ENCODE measurements at places on chromosomes 4 and X.

- H3K36me3 ChIP-seq = no peaks in the 10 kb centered on the region
- H3K27me3 ChIP-seq = no peaks in the 10 kb centered on the region
- H3K4me3 ChIP-seq = no peak overlapping the region
- no peak for DNase-seq
Measured at GRCh38 chrX:146055733-146056132, 238.1 kb downstream of the SLITRK2 start.

DNA sequence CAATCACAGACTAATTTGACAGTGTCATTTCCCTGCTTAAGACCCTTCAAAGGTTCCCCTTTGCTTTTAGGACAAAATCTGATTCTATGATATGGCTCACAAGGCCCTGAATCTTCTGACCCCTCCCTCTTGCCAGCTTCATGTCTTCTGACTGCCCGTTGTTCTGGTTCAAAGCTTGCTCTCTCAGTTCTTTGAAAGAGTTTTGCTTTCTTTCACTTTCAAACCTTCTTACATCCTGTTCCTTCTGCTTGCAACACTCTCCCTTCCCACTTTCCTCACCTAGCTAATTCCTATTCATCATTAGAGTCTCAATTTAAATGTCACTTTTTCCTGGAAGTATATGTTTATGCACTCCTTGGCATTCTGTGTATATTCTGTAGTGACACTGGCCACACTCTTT lies 299.2 kb downstream of the IDS start:
- no peaks in the 10 kb centered on the region for H3K4me1 ChIP-seq
- no peaks in the 10 kb centered on the region for H3K36me3 ChIP-seq
- no peak for DNase-seq
- H3K27me3 ChIP-seq = no peaks in the 10 kb centered on the region

- no peaks in the 10 kb centered on the region for H3K4me1 ChIP-seq
- no peak overlapping the region for H3K27ac ChIP-seq
- no peak for DNase-seq
Measured at GRCh38 chr4:95701500-95702170, 138.3 kb upstream of the PDHA2 start.

GRCh38 chrX:2696698-2697215 lies 5.7 kb downstream of the CD99 start:
- H3K27ac ChIP-seq = peak overlapping the region; percentile 94
- H3K27me3 ChIP-seq = no peaks in the 10 kb centered on the region
- H3K36me3 ChIP-seq = peaks cover 81% of the 10 kb centered on the region

DNA sequence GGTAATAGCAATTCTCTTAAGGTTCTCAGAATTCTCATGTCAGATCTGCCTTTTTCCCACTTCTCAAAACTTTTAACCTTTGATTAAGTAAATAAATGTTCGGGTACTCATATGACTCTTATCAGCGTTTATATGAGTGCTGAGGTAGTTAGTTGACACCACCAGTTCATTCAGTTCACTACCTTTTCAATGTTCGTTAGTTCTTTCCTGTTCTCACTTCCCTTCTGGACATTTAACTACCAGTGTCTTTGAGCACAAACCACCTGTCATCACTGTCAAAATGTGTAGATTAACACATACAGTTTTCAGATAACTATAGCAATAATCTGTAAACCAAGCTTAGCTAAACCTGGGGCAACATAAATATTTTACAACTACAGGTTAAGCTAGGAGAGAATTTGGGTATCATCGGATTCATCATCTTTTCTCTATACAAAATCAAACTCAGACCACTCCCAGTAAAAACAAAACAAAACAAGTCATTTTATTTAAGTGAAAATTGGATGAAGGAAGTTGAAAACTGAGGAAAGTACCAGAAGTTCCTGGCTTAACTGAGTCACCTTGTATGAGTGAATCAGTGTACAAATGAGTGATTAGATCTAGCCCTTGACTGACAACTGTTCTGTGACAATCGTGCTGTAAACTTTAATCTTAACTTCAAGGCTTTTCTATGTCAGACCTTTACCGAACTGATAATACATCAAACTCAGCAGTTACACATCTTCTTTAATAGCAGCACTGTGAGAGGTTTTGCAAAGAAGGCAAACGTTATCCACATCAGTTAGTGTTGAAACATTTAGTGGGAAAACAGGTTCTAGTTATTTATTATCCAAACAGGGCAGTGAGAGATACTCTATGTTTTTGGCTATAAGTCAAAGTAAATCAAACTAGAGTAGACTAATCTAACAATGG lies 41.9 kb downstream of the ARHGEF38 start:
- no peak for DNase-seq
- no peaks in the 10 kb centered on the region for H3K4me1 ChIP-seq
- no peaks in the 10 kb centered on the region for H3K36me3 ChIP-seq
- no peak overlapping the region for H3K27ac ChIP-seq

DNA sequence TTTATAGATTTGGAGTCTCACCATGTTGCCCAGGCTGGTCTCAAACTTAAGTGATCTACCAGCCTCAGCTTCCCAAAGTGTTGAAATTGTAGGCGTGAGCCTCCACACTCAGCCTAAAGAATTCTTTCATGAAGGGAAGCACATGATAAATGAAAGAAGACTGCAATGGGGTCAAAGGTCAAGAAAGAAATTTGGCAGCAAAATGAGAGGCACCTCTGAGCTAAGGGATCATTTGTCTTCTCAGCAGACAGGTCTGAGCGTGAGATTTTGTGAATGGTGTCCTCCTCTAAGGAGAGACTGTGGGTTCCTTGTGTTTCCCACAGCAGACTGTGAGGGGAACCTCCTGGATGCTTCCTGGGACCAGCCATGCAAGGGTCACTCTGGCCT lies 57.5 kb upstream of the EGFL6 start:
- H3K27me3 ChIP-seq = no peaks in the 10 kb centered on the region
- H3K27ac ChIP-seq = no peak overlapping the region
- no peak for DNase-seq
- no peaks in the 10 kb centered on the region for H3K36me3 ChIP-seq

GRCh38 chrX:124226129-124226528 lies 106.3 kb upstream of the TEX13D start:
- H3K36me3 ChIP-seq = no peaks in the 10 kb centered on the region
- no peaks in the 10 kb centered on the region for H3K27me3 ChIP-seq
- H3K27ac ChIP-seq = no peak overlapping the region

DNA sequence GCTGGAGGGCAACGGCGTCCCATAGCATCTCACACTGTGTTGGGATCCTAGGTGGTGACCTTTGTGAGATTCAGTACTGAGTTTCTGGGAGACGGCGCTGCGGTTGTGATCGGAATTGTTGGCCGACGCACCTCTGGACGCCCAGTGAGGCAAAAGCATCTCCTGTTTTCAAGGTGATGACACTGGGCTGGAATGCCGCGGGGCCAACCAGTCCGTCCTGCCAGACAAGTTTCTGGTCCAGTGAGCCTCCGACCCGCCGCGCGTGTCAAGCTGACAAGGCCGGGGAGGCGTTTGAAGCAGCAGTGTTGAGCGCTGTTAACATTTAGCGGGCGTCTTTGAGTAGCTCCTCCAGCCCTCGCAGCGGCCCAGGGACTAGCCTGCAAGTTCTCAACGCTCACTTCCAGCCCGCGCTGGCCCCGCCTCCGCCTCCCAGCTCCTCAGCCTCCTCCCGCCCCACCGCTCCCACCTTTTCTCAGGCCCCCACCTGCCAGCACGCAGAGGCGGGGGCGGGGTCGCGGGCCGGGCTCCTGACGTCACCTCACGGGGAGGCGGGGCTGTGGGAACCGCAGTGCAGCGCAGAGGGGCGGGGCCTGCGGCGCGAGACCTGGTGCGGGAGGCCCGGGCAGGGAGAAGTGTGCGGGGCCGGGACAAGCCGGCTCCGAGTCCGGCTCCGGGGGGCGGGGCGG lies 482 bp upstream of the CDS1 start:
- H3K36me3 ChIP-seq = no peaks in the 10 kb centered on the region
- peaks cover 14% of the 10 kb centered on the region for H3K4me1 ChIP-seq
- peak; percentile 80 for DNase-seq

DNA sequence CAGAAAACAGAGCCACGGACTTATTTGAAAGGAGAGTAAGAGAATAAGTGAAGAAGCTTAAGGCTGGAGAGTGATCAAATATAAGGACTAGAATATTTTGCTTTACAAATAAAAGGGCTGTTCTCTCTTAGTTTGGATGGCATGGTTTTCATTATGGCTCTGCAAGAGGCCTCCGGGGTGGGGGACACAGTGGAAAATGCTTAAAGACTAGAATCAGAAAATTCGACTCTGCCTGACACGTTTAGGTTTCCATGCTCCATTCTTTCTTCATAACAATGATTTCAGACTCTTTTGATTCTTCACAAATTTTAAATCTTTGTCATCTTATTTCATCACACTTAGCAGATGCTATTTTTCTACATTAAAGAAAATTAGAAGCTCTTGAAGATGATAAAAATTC lies 632.4 kb upstream of the BOD1L1 start:
- no peak overlapping the region for H3K4me3 ChIP-seq
- no peak overlapping the region for H3K27ac ChIP-seq
- no peaks in the 10 kb centered on the region for H3K27me3 ChIP-seq
- no peaks in the 10 kb centered on the region for H3K36me3 ChIP-seq
- no peak for DNase-seq

DNA sequence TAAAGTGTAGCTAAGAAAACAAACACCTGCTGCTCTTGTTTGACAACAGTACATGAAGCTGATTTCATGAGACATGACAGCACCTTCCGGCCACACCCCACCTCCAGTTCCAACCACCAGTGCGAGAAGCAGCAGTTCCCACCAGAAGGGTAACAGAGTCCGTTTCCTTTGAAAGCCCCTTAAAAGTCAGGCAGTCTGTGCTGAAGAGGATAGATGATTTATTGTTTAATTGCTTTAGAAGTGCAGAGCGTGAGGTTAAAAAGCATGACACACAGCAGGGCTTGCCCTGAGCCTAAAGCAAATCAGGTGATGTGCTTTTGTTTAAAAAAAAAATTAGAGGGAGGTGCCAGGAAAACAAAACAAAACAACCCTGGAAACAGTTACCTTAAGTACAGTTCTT lies 82.6 kb downstream of the HADH start:
- peak overlapping the region; percentile 50 for H3K4me3 ChIP-seq
- DNase-seq = peak; percentile 86
- peak overlapping the region; percentile 92 for H3K27ac ChIP-seq
- peaks cover 81% of the 10 kb centered on the region for H3K36me3 ChIP-seq
- peaks cover 67% of the 10 kb centered on the region for H3K4me1 ChIP-seq

- H3K27me3 ChIP-seq = peaks cover 17% of the 10 kb centered on the region
- no peaks in the 10 kb centered on the region for H3K36me3 ChIP-seq
- no peak for DNase-seq
- H3K4me3 ChIP-seq = no peak overlapping the region
Measured at GRCh38 chr4:153931804-153932203, 142.9 kb upstream of the SFRP2 start.

DNA sequence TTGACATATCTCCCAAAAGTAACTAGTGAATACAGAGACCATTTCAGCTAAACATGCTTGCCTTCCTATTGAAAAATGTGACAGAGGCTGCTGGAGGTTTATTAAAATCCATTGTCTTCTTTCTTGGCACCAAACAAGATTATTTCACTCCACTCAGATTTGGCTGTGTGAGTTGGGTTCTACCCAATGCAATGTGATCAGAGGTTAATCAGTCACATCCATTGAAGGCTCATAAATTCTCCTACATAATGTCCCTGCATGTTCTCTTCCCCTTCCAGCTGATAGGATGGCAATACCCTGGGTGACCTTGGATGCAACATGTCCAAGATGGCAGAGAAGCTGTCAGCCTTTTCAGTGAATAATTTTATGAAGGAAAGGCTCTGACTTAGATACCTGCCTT lies 54.5 kb downstream of the TKTL2 start:
- no peaks in the 10 kb centered on the region for H3K4me1 ChIP-seq
- H3K36me3 ChIP-seq = no peaks in the 10 kb centered on the region
- no peak for DNase-seq
- peaks cover 7% of the 10 kb centered on the region for H3K27me3 ChIP-seq
- H3K27ac ChIP-seq = no peak overlapping the region
- H3K4me3 ChIP-seq = no peak overlapping the region

DNA sequence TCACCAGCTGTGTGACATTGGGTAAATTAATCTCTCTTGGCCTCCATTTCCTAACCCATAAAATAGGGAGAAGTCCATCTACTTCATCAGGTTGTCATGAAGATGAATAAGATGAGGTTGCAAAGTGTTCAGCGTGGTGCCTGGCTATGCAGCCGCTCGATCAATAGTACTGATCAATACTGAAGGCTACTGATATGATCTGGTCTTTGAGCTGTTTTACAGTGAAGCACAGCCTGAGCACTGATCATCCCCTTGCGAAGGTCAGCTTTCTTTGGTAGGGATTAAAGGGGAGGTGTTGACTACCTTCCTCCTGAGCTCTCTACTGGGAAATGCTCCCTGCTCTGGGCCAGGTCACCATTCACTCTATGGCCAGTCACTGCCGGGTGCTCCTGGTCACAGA lies 108.4 kb upstream of the NOCT start:
- no peaks in the 10 kb centered on the region for H3K4me1 ChIP-seq
- H3K27ac ChIP-seq = no peak overlapping the region
- no peak for DNase-seq
- H3K36me3 ChIP-seq = no peaks in the 10 kb centered on the region
- H3K27me3 ChIP-seq = peaks cover 2% of the 10 kb centered on the region

GRCh38 chrX:12007881-12008280 lies 130.4 kb upstream of the FRMPD4 start:
- no peak overlapping the region for H3K4me3 ChIP-seq
- no peaks in the 10 kb centered on the region for H3K27me3 ChIP-seq
- H3K4me1 ChIP-seq = peaks cover 2% of the 10 kb centered on the region
- no peak overlapping the region for H3K27ac ChIP-seq

DNA sequence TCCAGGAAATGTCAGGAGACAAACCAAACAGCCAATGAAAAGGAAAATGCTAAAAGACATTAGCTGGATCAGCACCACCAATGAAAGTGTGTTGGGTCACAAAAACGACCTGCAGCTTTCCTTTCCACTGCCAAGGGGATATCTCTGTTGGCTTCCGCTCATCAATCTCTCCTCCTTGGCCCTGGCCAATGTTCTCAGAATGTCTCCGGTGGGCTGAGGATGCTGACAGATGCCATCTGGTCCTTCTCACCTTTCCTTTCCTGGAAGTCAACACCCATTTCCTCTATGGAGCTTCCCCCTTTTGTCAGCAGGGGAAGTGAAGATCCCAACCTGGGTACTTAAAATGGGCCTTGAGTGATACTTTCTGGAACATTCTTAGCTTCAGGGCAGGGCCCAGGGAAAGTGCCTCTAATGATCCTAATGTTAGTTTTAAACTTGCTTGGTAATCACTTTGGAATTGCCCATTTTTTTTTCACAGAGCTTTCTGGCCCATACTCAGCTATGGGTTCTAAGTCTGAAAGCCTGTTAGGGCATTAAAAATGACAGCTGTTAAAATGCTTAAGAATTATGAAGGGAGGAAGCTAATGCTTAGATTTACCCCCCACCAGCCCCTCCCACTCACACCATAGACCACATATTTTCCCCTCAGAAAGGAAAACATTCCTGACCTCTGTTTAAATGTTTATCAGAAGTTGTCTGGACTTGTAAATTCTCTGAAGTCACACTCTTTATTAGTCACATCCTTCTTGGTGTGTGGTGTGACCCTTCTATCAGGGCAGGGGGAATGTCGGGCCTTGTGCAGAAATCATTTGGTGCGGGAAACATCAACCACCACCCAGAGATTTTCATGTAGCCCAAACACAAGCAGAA lies 29.2 kb downstream of the IGFBP7 start:
- H3K27ac ChIP-seq = no peak overlapping the region
- no peak for DNase-seq
- peaks cover 29% of the 10 kb centered on the region for H3K27me3 ChIP-seq
- no peaks in the 10 kb centered on the region for H3K4me1 ChIP-seq
- H3K36me3 ChIP-seq = no peaks in the 10 kb centered on the region

GRCh38 chrX:633985-634958 lies 3.7 kb downstream of the SHOX start:
- no peak overlapping the region for H3K27ac ChIP-seq
- no peak overlapping the region for H3K4me3 ChIP-seq

GRCh38 chr4:101328063-101328602 lies 19.2 kb downstream of the PPP3CA start:
- peaks cover 5% of the 10 kb centered on the region for H3K27me3 ChIP-seq
- DNase-seq = peak; percentile 36
- peaks cover 32% of the 10 kb centered on the region for H3K4me1 ChIP-seq

All from activated CD8-positive, alpha-beta T cell treated with anti-CD3 and anti-CD28 coated beads, Interleukin-2, amount 10 ng/mL, durations not matched to agents 7 days and 5 days (primary cell).